ENCODE measurements at places on chromosomes 12 and 14. TPM values are rescaled to one million over a fixed set of nuclear protein-coding genes. Genes with fewer than 3 reads are reported as not detected.

DNA sequence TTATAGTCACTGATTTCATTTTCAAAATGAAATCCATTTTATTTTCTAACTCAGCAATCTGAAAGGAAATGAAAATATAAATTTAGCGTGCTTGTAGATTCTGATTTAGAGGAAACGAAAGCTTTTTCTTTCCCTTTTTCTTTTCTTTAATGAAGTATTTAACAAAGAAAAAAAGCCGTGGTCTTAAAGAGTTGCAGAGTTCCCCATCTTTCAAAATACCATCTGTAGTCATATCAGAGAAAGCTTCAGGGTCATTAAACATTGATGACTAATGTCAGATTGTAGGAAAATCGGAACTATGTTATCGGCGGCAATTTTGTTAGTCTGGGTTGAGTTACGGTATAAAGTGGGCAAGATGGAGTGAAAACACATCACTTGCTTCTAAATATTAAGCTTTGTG lies 32.3 kb downstream of the DRAM1 start:
- H3K27me3 ChIP-seq: no peaks in the 10 kb centered on the region
- no peak overlapping the region for H3K4me3 ChIP-seq
- H3K36me3 ChIP-seq: peaks cover 21% of the 10 kb centered on the region
- no peak overlapping the region for H3K27ac ChIP-seq

- H3K27ac ChIP-seq: no peak overlapping the region
- H3K27me3 ChIP-seq: 0 out of 2 replicates have a peak, but pooled peaks cover 3% of the 10 kb centered on the region
- H3K36me3 ChIP-seq: no peaks in the 10 kb centered on the region
- no peaks in the 10 kb centered on the region for H3K4me1 ChIP-seq
- H3K4me3 ChIP-seq: no peak overlapping the region
Measured at GRCh38 chr14:94867946-94868771, 98.2 kb upstream of the GSC start.

DNA sequence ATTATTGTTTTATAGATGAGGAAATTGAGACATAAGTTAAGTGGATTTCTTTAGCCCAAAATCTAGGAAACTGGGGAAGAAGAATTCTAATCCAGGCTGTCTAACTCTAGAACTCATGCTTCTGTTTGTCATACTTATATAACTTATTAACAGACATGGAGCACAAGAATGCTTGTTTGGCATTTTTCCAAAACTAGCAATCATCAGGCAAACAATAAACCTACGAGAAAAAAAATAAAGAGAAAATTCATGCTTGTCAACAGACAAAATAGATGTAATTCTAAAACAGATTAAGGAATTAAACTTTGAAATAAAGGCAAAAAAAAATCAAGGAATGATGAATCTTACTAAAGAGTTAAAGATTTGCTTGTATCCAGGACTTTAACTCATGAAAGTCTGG lies 103.1 kb downstream of the METTL25 start:
- no peak overlapping the region for H3K27ac ChIP-seq
- H3K36me3 ChIP-seq: no peaks in the 10 kb centered on the region
- H3K4me3 ChIP-seq: no peak overlapping the region
- no peak for DNase-seq

DNA sequence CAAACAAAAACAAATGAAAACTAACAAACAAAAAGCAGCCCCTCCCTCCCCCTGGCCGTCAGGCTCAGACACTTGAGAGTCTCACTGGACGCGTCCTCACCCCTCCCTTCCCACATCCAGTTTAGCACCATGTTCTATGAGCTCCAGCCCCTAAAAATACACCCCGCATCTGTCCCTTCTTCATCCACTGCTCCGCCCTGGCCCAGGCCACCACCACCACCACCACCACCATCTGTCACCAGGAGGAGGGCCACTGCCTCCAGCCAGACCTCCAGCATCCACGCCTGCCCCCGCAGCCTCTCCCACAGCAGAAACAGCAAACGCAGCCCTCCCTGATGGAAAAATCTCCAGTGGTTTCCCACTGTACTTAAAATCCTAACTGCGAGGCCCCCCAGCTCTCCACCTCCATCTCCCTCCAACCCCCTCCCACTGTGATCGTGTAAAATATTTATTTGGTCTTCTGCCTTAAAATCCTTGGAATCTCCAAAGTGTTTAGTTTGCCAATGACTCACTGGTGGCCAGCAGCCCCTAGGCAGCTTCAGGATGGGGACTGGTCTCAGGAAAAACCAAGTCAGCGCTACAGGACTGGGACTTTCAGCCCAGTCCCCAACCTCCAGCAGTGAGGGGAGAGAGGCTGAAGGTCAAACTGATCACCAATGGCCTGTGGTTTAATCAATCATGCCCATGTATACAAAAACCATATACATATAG lies 95.1 kb downstream of the SCARB1 start:
- H3K27ac ChIP-seq: no peak overlapping the region
- peaks cover 15% of the 10 kb centered on the region for H3K4me1 ChIP-seq
- H3K36me3 ChIP-seq: no peaks in the 10 kb centered on the region
- H3K4me3 ChIP-seq: no peak overlapping the region
- peak; percentile 25 for DNase-seq

- H3K4me1 ChIP-seq: no peaks in the 10 kb centered on the region
- DNase-seq: no peak
- peaks cover 16% of the 10 kb centered on the region for H3K27me3 ChIP-seq
- no peak overlapping the region for H3K27ac ChIP-seq
Measured at GRCh38 chr14:81276073-81277069, 55.6 kb upstream of the GTF2A1 start.

DNA sequence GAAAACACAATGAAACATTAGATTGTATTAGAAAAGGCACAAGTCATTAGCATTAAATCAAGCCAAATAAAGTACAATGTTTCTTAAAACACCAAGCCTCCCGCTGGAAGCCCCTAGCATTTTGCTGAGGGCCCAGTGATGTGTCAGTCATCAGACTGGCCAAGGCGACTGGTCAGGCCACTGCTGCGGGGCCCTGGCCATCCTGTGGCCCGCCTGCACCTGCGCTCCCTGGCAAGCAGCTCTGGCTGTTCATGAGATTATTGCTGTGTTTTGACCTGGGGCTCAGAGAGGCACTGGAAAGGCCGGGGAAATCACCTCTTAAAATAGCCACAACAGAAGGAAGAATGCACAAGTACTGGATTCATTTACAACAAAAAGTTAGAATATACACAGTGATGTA lies 24.2 kb upstream of the AMN start:
- no peak for DNase-seq
- peaks cover 5% of the 10 kb centered on the region for H3K4me1 ChIP-seq

DNA sequence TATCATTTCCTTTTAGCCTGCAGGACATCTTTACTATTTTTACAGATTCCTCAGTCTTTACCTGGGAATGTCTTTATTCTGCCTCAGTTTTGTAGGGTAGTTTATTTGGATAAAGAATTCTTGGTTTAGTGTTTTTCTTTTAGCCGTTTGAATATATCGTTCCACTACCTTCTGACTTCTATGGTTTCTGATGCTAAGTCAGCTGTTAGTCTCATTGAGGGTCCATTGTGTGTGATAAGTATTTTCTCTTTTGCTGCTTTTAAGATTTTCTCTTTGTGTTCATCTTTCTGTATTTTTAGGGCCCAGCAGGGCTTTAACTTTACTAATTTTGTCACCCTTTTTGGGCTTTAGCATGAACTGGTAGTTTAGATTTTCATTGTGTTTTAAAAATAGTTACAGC lies 113.5 kb downstream of the MNAT1 start:
- H3K36me3 ChIP-seq: peaks cover 26% of the 10 kb centered on the region
- no peak overlapping the region for H3K27ac ChIP-seq
- H3K27me3 ChIP-seq: no peaks in the 10 kb centered on the region
- H3K4me3 ChIP-seq: no peak overlapping the region
- no peaks in the 10 kb centered on the region for H3K4me1 ChIP-seq
- DNase-seq: peak; percentile 18

DNA sequence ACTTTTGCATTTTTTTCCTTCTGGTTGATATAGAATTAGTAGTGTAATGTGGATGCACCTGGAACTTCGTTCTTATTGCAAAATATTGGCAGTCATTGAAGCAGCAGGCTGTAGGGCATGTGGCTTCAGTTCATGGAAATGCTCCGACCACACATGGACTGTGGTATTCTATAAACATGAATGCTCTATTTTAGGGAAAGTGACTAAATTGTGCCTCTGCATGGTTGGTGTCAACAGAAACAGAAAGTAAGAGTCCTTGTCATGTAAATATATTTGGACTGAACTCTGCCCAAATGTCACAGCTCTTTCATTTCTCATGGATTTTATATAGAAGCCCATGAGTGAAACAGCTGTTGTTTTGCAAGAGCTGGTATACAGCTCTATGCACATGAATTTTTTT lies 917.0 kb downstream of the LRFN5 start:
- no peaks in the 10 kb centered on the region for H3K4me1 ChIP-seq
- no peaks in the 10 kb centered on the region for H3K27me3 ChIP-seq
- no peak overlapping the region for H3K27ac ChIP-seq
- peak; percentile 5 for DNase-seq
- H3K36me3 ChIP-seq: no peaks in the 10 kb centered on the region

The CACNA2D4 gene
- total RNA-seq: not detected

The TMTC2 gene
- 3.5 TPM for total RNA-seq

The RFLNA gene
- 4.9 TPM for total RNA-seq

The IAPP gene
- not detected for total RNA-seq

The MYF5 gene
- not detected for total RNA-seq

The KITLG gene
- 98.4 TPM for total RNA-seq

The CCDC175 gene
- total RNA-seq: not detected

The BCL2L14 gene
- not detected for total RNA-seq

The MDM2 gene
- total RNA-seq: 156 TPM
